HepG2 (cell line): ENCODE measurements at places on chromosomes 13 and 19. TPM values are rescaled to one million over a fixed set of nuclear protein-coding genes. Genes with fewer than 3 reads are reported as not detected.

Gene SPHK2
- 11.1 and 14.4 TPM in 2 replicates for total RNA-seq

Gene MEDAG
- total RNA-seq, result not detected in 2 replicates

Gene CEACAM4
- total RNA-seq, result not detected in 2 replicates

Gene AMH
- total RNA-seq, result 0.18 TPM in 1 of 2 replicates, not detected in the other

Gene TFPT
- 10.7 and 13.5 TPM in 2 replicates for total RNA-seq

Gene CGB3
- not detected in 2 replicates for total RNA-seq

Gene ADGRE3
- not detected in 2 replicates for total RNA-seq

DNA sequence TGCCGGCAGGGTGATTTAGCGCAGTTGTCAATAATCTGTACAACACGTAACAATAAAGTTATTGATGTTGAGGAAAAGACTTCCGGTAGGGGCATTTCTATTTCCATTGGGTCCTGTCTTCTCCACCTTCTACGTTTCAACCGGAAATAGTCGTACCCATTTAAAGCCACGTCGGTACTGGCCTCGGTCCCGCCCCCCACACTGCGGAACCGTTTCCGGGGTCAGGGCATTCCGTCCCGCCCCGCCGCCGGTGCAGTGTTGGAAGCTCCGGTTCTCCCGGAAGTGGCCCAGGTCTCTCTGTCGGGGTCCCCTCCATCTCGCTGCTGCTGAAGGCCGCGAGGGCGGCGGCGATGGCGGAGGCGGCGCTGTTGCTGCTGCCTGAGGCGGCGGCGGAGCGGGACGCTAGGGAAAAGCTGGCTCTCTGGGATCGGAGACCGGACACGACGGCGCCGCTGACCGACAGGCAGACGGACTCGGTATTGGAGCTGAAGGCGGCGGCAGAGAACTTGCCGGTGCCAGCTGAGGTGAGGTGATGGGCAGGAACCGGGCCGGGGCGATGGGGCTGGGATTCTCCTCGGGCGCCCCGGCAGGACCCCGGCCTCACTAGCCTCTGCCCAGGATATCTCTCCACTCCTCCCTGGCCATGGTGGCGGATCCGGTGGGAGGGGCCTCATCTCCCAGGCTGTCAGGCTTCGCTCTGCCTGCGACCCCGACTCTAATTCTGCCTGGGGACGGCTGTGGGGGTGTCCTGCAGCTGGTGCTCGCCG is at the start of gene COG3:
TSS of gene COG3 (plus strand) at position 253 of the 767 bp plus-strand sequence. CDS start at position 351, 98 bp downstream.
- DNase-seq, result peak; percentile 99

- DNase-seq, result no peak
These were observed 91.0 kb downstream of the DACH1 start for GRCh38 chr13:71775966-71776365.

DNA sequence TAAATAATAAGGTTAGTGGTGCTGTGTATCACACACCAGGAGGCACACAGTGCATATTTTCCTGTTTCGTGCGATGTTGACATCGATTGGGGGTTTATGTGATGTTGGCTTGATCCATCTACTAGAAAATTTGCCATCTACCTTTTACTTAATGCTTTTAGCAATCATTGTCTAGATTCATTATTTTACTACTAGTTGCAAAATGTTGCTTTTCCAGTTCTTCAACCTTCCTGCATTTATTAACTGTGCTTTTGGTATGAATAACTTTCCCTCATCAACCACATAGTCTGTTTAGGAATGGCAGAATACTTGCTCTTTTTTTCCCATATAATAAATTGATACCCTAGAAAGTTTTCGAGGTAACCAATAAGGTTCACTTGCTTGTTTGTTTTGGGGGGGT is 17.5 kb downstream of the C13orf42 start:
- no peak for DNase-seq

GRCh38 chr19:54281007-54281728 is at the start of gene LILRB2:
LILRB2 (minus strand) TSS chr19:54281110; CDS start chr19:54280496, 614 bp downstream.
- no peak for DNase-seq

DNA sequence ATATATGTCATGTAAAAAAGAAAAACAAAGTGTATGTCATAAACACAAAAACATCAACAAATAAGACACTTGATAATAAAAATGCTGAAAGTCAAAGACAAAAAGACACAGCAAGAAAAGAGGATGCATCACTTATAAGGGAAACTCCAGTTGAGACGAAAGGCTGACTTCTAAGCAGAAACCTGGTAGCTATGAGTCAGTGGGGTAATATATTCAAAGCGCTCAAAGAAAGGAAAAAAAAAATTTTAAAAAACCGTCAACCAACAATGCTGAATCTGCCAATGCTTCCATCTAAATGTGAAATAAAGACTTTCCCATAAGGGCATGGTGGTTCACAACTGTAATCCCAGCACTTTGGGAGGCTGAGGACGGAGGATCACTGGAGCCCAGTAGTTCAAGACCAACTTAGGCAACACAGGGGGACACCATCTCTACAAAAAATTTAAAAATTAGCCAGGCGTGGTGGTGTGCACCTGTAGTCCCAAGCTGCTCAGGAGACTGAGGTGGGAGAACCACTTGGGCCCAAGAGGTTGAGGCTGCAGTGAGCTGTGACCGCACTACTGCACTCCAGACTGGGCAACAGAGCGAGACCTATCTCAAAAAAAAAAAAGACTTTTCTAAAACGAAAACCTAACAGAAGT is 24.0 kb downstream of the USP12 start:
- no peak for DNase-seq

GRCh38 chr19:51653162-51653561 is 6.5 kb upstream of the SIGLEC14 start:
- DNase-seq, result no peak
